ENCODE measurements at places on chromosomes 1 and 21.

DNA sequence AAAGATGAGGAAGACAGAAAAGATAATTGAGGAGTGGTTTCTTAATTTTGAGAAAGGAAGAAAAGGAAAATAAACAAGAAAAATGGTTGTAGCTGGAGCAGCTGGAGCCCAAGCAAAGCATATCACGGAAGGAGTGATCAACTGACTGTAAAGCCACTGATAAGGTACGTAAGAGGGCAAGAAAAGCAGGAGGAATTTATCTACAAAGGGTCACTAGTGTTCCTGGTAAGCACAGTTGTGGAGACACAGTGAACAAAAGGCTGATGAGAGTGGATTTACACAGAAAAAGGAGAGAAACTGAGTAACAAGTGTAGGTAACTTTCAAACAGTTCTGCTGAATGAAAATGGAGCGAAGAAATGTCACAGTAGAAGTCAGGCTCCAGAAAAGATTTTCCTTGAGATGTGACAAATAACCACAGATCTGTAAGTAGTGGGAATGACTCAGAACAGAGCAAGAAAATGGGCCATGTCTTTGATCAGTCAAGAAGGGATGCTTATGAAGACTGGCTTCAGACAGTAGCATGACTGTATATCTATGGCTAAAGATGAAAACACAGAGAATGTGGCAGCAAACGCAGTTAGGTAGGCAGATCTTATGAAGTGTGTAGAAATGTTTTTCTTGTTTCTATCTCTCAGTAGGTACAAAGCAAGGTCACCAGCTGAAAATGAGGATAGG, 45.6 kb upstream of the RBM34 start:
- peak; percentile 55 for DNase-seq

DNA sequence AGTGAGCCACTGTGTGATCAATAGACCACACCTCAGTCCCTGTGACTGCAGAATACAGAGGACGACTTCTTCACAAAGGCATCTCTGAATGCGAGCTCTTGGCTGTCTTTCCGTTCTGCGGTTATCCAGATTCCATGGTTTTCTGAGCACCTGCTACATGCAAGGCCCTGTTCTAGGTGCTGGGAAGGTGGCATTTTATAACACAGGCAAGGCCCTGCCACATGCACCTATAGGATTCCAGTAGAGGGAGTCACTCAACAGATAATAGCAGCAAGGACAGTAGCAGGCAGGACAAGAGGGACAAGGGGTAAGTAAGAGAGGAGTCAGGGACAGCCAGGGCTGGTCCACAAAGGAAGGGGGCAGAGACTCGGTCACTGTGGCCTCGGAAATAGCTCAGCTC, 9.0 kb downstream of the URB1 start:
- no peak for DNase-seq

- peak; percentile 79 for DNase-seq
Measured at GRCh38 chr1:111463029-111463683, 10.6 kb upstream of the C1orf162 start.

GRCh38 chr1:41484402-41485241, at the start of gene EDN2:
Gene EDN2, minus strand, starts transcription at chr1:41484683. Its CDS starts 82 bp downstream, at chr1:41484601.
- DNase-seq: no peak

GRCh38 chr1:198935306-198935921, 296.6 kb downstream of the PTPRC start:
- DNase-seq: peak; percentile 94

GRCh38 chr1:47677241-47677940, 239.5 kb downstream of the FOXD2 start:
- DNase-seq: no peak

DNA sequence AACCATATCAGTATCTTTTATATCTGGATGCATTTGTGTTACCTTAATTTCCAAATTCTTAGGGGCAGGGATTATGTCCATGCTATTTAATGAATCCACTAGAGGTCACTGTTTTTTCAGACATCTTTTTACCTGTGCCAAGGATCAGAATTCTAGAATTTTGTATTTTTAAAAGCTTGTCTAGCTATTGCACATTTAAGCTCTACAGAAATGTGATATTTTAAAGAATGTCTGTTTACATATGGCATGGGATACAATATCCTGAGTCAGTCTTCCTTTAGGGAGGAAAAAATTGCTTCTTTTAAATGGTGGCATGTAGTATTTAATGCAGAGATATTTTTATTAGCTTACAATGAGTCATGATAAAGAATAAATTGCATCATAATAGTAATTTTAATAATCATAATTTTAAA, 11.3 kb downstream of the RPAP2 start:
- peak; percentile 54 for DNase-seq

DNA sequence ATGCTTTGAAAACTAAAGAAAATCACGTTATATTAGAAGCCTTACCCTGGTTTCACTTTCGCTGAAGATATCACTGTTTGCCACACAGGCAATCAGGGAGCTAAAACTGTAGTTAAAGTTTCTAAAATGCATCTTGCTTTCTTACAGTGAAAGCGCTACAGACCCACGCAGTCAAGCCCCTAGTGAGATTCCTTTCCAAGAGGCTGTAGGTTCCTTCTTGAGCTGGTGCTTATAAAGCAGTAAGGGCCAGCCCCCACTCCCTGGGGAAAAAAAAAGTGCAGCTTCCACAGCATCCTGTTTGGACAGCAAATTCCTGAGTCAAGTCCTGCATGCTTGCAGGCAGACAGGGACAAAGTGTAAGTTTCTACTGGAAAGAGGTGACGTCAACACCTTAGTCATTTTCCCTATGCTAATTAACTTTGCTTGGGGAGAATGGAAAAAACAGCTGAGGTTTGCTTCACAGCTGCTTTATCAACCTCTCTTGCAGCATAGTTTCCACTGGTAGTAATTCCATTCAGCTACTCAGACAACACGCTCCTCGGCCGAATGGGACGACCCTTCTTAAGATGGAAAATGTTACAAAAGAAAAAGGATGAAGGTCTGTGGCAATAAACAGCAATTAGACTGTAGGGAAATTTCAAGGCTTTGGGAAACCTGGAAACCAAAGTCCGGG, 14.7 kb upstream of the KCNE1 start:
- DNase-seq: peak; percentile 100

DNA sequence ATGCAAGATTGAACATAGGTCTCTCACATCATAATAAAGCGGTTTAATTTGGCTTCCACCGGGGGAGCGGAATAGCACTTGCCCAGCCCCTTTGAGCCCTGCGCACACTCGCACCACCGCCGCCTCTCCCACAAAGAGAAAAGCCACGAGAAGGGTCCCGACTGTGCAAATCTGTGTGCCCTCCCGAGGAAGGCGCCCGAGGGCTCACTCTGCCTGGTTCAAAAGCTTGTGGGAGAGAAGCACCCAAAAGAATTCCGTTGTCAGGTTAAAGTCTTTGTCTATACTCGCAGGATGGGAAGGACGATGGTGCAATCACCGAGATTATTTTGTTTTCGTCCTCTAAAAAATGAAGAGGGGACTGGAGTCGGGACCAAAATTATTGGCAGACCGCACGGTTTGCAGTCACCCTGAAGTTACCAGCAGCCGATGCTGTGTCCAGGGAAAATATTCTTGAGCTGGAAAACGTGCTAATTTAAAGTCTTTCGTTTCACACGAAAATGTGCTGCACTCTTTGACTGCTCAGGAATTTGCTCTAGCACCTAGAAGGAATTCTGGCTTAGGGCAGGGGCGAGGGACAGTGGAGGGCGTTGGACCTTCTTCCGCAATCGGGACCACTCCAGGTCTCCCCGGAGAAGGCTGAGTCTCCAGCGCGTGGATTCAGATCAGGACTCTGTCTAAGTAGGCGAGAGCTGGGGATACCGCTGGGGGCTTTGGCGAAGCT, 6.6 kb upstream of the SIM2 start:
- DNase-seq: no peak

- DNase-seq: no peak
Measured at GRCh38 chr1:171256940-171257606, 8.8 kb downstream of the FMO1 start.

DNA sequence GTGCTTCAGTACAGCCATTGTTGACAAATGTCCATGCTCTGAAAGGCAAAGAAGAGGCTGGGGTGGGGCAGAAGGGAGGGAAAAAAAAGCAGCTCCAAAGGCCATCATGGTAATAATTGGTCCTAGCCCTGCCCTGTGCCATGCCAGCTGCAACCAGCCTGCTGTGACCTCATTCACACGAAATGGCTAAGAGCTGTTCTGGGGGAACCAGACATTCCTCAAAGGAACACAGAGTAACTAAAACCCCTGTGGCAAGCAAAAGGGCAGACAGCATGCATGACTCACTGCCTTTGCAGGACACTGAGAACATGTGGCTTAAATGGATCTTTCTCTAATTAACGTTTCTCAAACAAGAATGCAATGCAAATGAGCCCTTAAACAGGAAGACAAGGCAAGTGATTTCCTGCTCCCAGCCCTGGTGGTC, 42.3 kb downstream of the STYXL2 start:
- peak; percentile 76 for DNase-seq

DNA sequence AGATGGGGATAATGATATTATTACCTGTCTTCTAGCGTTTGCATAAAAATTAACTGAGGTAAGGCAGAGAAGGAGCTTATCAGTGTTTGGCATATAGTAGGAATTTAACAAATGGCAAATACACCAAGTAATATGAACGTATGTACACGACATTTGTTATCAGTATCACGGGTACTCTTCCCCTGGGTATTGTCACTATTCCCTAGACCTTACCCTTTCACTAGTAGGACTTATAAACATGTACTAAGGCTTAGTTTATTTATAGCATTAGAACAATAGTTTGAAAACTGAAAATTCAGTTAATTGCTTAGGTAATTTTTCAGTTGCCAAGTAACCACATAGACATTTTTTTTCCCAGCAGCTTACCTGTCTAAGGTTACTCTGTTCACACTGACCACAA, 187.0 kb downstream of the KCTD3 start:
- no peak for DNase-seq

- DNase-seq: no peak
Measured at GRCh38 chr1:36128126-36128904, 3.3 kb upstream of the COL8A2 start.

DNA sequence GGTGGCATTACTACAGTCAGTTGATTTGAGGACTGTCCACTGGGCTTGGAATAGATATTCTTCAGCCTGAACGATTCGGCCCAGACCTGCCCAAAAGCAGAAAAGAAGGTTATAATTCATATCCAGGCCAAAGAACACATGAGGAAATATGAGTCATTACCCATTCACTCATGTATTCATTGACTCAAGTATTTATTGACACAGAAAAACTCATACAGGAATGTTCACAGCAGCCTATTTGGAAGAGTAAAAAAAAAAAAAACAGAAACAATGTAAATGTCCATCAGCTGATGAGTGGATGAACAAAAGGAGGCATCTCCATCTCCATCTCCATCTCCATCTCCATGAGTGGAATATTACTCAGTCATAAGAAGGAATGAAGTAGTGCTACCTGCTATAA, 15.9 kb downstream of the ZMYND12 start:
- peak; percentile 88 for DNase-seq

GRCh38 chr1:223031733-223032601, 111.1 kb downstream of the TLR5 start:
- peak; percentile 60 for DNase-seq

DNA sequence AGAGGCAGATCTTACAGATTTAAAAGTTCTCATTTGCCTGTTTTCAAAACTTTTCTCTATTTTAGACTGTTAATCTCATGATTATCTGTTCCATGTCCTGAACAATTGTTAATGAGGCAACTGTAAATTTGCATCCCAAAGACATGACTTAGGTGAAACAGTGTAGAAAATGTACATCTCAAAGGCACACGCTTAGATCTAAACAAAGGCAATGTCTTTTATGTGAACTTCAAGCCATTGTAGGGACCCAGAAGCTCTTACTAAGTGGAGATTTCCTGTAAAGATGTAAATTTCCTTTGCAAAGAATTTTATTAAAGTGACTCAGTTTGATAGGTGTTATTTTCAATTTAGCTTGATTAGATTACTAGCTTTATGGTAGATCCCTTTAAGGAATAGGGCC, 125.2 kb upstream of the F3 start:
- DNase-seq: no peak

DNA sequence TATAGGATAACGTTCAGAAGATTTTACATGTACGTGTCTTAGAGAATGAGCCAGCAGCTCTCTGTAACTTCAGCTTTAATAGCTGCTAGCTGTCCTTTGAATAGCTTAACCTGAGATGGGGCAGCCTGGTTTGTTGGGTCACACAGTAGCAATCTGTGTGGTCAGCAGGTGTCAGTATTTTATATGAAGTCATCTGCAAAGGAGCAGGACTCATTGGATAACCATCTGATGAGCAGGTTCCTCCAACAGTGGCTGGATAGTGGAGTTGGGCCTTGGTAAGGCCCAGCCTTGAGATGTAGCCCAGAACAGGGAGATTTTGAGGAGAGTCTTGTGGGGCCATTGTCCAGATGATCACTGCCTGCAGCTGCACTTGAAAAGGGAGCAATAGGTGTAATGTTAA, 6.4 kb downstream of the GSTM5 start:
- peak; percentile 35 for DNase-seq

DNA sequence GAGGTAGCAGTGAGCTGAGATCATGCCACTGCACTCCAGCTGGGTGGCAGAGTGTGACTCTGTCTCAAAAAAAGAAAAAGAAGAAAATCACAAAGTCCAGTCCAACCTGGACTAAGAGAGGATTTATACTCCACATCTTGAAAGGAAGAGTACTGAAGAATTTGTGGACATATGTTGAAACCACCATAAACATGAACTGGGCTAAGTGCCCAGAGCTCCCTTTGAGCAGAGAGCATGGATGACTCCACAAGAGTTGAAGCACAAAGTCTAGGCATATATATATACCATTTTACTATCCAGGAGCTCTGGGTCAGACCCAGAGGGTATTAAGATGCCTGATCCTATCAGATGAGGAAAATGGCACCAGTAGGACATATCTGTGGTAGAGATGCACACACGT, 86.6 kb downstream of the OMA1 start:
- no peak for DNase-seq

- DNase-seq: no peak
Measured at GRCh38 chr1:8523666-8524206, 205.8 kb downstream of the SLC45A1 start.

DNA sequence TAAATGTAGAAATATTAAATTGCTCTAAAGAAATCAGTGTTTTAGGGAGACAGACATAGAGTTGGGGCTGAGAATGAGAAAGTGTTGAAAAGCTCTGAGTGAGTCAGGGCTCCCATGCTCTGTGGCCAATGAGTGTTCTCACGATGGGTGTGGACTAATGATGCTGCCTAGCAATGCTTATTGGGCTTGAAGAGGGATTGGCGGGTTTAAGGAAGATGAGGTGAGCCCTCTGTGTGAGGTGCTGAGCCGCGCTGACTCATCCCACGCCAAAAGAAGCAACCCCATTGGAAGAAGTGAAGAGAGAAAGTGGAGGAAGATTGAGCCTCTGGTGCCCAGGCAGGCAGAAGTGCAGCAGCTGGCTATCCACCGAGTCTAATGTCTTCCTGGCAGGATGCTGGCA, 65.1 kb upstream of the DPT start:
- DNase-seq: no peak

GRCh38 chr1:115640384-115640783, 1.4 kb upstream of the VANGL1 start:
- DNase-seq: no peak

- no peak for DNase-seq
Measured at GRCh38 chr1:37234941-37235418, 200.7 kb upstream of the GRIK3 start.
